ENCODE measurements at places on chromosomes 1 and 21. TPM values are rescaled to one million over a fixed set of nuclear protein-coding genes. Genes with fewer than 3 reads are reported as not detected.

MTHFR gene
- polyA plus RNA-seq = 2.3 TPM

PRAMEF14 gene
- polyA plus RNA-seq = not detected

PAX7 gene
- not detected for polyA plus RNA-seq

GRCh38 chr1:59672851-59673572 is 141.7 kb upstream of the HOOK1 start:
- no peak for DNase-seq

DNA sequence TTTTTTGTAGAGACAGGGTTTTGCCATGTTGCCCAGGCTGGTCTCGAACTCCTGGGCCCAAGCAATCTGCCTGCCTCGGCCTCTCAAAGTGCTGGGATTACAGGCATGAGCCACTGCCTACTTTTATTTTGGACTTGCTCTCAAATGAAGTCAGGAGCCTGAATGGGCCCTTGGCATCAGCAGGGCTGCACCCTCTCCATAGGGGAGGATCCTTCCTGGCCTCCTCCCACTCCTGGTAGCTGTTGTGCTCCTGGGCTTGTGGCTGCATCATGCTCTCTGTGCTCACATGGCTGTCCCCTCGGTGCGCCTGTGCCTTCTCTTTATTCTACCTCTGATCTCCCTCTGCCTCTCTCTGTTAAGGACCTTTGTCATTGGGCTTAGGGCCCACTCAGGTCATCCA is 46.4 kb upstream of the DISP3 start:
- no peak for DNase-seq

GRCh38 chr1:179231923-179232322 is 2.4 kb upstream of the ABL2 start:
- DNase-seq = no peak

- DNase-seq = no peak
Measured at GRCh38 chr1:4045397-4046010, 145.4 kb upstream of the C1orf174 start.
